ENCODE measurements at places on chromosomes 7 and 10.

DNA sequence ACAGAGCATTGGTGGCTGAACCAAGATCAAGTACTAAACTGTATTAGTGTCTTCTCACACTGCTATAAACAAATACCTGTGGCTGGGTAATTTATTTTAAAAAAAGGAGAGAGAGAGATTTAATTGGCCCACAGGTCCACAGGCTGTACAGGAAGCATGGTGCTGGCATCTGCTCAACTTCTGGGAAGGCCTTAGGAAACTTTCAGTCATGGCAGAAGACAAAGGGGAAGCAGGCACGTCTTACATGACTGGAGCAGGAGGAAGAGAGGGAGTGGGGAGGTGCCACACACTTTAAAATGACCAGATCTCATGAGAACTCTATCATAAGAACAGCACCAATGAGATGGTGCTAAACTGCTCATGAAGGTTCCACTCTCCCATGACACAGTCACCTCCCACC lies 95.2 kb upstream of the JCAD start:
- no peak for DNase-seq

DNA sequence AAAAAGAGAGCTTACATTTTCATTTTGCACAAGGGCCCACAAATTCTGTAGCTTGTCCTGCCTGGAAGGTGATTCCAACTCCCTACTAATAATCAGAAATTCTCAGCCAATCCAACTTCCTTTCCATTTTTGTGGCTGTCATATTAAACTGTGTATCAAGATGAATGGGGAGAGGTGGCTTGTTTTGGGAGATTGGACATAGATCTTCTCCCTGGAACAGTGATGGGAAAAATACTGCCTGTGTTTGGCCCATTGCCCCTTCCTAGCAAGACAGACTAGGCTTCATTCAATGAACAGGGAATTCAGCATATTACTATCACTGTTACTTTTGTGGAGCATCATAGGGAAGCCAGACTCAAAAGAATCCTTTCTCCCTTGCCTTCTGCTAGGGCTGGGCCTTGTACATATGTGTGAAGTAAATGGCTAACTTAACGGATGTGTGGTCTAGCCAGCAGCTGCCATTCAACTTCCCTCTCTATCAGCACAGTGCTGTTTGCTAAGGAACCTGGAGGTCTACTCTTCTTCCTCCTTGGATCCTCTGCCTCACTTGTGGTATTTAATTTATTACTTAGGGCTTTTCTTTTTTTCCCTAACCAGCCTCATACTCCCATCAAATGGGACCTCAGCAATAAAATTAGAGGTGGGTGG lies 326.0 kb downstream of the BICC1 start:
- DNase-seq: no peak

DNA sequence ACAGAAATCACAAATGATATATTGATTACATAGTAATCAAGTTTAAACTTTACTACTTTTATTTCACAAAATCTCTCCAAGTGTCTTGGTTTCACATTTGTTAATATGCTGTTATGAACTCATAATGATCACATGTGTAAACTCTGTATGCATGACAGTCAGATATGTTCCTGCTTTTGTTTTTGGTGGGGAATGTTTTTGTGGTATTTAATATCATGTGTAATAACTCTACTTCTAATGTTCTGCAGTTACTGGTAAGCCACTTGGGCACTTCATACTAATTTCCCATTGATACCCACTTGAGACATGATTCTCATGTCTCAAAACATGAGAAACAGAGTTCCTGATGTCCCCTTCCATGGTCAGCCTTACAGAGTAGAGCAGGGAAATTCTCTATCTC lies 109.1 kb upstream of the INHBA start:
- DNase-seq: no peak

DNA sequence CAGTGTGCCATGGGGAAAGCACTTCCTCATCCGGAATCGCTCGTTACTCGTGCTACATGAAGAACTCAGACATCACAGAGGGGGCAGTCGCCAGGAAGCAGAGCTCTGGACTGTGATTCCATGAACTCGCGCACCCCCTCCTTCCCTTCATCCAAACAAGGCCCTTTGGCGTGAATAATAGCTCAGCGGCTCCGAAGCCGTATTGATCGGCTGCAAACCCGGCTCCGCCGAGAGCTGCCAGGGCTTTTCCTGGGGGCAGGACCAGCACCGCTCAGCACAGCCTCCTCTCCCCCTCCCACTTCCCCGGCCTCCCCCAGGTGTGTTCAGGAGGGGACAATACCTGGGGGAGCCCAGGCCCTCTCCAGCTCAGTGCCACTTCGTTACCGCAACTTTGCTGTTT lies 129.0 kb upstream of the TCF7L2 start:
- no peak for DNase-seq

DNA sequence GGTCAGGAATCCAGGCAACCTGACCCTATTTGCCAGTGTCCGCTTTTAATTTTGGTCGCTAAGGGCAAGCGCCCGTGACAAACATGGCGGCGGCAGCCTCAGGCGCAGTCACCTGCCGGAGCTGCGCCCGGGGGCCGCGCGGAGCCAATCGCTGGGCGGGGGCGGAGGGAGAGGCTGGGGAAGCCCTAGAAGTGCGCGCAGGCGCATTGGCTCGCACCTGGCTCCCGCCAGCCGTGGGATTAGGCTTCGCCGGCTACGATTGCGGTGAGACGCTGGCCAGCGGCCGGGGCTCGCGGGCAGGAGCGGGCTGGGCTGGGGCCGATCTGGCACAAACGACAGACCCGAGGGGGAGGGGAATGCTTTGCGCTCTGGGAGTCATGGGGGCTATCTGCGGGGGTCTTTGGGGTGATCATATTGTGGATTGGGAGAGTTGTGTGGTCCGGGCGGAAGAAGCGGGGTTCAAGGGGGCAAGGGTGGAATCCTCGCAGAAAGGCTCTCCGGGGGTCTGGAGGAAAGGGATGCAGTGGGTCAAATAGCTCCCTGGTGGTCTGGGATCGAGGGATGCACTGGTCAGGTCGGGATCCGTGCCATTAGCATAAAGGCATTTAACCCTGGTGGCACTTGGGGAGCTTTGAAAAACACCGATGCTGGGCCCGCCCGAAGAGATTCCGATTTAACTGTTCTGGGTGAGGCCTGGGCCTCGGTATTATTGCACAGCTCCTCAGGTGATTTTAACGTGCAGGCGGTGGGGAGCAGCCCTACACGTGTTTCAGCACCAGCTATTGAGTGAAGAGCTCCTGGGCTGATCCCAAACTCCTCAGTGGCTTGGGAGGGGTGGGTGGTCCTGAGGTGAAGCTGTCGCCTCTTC lies 10.1 kb upstream of the C10orf95 start:
- peak; percentile 96 for DNase-seq

GRCh38 chr10:132804785-132805426 lies 19.0 kb upstream of the NKX6-2 start:
- no peak for DNase-seq
